ENCODE measurements at places on chromosomes 7 and 10. TPM values are rescaled to one million over a fixed set of nuclear protein-coding genes. Genes with fewer than 3 reads are reported as not detected.

The RASA4B gene
- 0.72 TPM for polyA plus RNA-seq

The TAS2R41 gene
- polyA plus RNA-seq, result not detected

The SERPINE1 gene
- 5.8 TPM for polyA plus RNA-seq

The CDNF gene
- polyA plus RNA-seq, result 3.1 TPM

The RBM20 gene
- 0.03 TPM for polyA plus RNA-seq
